ENCODE measurements at places on chromosomes 5 and 9.

DNA sequence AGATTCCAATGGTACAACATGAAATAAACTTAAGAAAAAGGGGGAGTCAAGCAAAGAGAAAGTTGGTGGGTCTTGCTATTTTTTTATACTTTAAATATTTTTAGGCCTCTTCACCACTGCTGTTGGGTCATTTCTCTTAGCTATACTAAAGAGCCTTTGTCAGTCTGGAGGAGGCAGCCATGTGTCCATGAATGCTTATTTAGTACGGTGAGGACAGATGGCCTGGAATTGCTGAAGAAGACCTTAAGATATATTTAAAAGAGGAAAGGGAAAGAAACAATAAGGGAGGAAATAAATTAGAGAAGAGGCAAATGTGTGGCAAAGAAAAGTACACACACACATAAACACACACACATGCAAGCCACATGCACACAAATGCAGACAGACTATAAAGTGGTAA lies 560.5 kb upstream of the MEF2C start:
- DNase-seq: no peak

DNA sequence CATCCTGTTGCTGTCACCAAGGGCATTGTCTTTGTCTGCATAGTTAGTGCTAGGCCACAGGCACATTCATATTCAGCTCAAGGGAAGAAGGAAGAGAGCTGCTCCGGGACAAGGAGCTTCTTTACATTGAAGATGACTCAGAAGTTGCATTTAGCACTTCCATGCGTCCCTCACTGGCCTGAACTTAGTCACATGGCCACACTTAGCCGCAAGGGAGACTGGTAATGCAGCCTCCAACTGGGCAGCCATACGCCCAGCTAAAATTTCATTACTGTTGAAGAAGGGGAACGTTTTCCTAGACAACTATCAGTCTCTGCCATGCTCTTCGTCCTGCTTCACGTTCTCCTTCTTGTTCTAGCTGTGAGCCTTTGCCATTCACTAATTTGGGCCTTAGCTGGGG lies 20.0 kb downstream of the ACTL7B start:
- no peak for DNase-seq

DNA sequence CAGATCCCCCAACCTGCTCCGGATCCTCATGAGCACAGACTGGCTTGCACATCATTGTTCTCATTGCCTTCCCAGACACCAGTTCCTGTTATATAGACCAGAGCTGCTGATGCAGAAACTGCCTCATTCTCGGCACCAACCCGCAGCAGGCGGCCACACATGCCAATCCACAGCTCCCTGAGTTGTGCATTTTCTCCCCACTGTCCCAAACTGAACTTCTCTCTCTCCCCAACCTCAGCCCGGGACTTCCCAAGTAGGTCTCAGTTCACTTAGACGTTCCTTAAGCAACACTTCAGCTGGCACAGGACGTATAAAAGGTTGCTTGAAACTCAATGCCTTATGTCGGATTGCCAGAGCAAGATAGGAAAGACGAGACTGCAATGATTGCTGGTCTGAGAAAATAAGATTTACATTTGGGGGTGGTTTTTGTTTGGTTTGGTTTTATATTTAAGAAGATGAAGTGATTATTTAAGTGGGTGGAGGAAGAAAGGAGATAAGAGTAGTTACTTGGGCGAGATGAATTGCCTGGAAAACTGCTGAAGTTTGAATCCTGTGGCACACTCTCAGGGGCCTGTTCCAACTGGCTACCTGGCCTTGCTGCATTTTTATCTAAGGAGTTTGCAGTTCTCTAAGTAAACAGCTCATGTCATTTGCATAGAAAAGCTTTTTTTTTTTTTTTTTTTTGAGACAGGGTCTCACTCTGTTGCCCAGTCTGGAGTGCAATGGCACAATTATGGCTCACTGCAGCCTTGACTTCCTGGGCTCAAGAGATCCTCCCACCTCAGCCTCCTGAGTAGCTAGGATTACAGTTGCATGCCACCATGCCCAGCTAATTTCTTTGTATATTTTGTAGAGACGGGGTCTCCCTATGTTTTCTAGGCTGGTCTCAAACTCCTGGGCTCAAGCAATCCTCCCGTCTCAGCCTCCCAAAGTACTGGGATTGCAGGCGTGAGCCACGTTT lies 155.4 kb downstream of the GOLPH3 start:
- no peak for DNase-seq

DNA sequence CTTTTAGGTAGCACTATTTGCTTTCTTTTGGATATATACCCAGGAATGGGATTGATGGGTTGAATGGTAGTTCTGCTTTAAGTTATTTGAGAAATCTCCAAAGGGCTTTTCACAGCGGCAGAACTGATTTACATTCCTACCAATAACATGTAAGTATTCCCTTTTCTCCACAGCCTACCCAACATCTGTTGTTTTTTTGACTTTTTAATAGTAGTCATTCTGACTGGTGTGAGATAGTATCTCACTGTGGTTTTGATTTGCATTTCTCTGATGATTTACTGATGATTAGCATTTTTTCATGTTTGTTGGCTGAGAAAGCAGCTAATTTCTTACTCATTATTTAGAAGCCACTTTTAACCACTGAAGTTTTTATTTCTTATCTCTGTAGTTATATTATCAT lies 221.1 kb upstream of the ACTBL2 start:
- DNase-seq: no peak

DNA sequence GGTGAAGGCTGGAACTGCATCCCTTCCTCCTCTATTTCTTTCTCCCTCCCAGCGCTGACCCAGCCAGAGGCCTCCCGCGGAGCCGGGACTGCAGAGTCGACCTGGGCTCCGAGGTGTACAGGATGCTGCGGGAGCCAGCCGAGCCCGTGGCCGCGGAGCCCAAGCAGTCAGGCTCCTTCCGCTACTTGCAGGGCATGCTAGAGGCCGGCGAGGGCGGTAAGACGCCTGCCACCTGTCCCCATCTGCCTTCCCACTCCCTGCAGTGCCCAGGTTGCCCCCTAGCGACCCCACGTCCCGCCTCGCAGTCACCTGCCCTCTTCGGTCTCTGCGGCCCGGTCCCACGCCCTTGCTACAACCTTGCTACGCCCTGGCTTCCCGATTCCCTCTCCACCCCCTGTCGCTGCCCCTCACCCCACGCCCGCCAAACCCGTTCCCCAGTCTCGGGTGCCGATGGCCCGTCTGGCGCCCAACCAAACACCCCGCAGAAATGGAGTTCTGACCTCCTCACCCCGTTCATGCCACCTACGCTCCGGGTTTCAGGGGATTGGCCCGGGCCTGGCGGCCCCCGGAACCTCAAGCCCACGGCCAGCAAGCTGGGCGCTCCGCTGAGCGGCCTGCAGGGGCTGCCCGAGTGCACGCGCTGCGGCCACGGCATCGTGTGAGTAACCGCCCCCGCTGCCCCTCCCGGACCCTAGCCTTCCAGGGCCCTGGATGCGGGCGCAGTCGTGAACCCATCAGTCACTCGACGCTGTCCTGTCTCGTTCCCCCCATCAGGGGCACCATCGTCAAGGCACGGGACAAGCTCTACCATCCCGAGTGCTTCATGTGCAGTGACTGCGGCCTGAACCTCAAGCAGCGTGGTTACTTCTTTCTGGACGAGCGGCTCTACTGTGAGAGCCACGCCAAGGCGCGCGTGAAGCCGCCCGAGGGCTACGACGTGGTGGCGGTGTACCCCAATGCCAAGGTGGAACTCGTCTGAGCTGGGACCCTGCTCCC lies 14.1 kb downstream of the PDLIM4 start:
- DNase-seq: no peak

Data from RWPE1 (cell line).